ENCODE measurements at places on chromosomes 7 and 10. TPM values are rescaled to one million over a fixed set of nuclear protein-coding genes. Genes with fewer than 3 reads are reported as not detected.

- no peak for DNase-seq
Measured at GRCh38 chr10:110751850-110752249, 107.7 kb downstream of the RBM20 start.

Gene SPDYE6
- total RNA-seq, result not detected

DNA sequence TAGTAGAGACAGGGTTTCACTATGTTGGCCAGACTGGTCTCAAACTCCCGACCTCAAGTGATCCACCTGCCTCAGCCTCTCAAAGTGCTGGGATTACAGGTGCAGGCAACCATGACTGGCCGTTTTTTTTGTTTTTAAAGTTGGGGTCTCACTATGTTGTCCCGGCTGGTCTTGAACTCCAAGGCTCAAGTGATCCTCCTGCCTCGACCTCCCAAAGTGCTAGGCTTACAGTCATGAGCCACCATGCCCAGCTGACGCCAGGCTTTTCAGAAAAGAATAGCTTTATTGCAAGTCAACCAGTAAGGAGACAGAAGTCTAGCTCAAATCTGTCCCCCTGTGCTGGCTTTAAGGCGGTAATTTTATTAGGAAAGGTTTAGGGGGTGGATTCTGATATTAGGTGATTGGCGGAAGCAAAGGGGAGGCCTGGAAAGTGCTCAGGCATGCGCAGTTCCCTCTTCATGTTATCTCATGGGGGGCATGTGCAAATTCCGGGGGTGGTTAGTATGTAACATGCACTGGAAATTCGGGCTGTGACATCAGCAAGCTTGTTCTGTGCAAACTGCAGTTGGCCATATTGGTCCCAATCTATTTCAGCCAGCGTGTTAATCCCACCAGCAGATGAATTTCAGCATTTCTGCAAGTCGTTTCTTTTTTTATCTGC, 42.7 kb downstream of the LIMK1 start:
- no peak for DNase-seq

- no peak for DNase-seq
Measured at GRCh38 chr10:6364283-6364682, 161.6 kb downstream of the PFKFB3 start.

Gene CHPF2
- total RNA-seq, result 136 TPM

Gene ITGB8
- total RNA-seq, result 23.6 TPM

Gene NUTM2B
- total RNA-seq, result 0.36 TPM

Gene ZNF32
- total RNA-seq, result 35.2 TPM

- no peak for DNase-seq
Measured at GRCh38 chr7:46011059-46011458, 90.0 kb upstream of the IGFBP3 start.
